Fibroblast of skin of right quadriceps (primary cell): ENCODE measurements at places on chromosomes 3 and 15.

- DNase-seq: no peak
These were observed 395.8 kb downstream of the NTRK3 start for GRCh38 chr15:87860743-87861142.

DNA sequence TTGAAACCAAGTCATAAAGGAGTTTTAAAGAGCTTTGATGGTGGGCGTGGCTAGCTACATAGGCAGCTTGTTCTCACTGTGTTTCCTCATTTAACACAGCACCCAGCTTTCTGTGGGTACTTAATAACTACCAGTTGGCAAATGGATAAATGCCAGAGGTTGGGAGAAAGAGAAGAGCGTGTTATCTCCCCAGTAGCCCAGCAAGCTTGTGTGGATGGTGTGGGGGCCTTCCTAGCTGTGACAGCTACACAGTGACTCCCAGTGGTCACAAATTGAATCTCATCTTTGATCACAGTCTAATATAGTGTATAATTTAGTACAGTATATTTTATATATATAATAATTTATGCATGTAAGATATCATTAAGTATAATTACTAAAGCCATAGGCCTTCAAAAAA, 984.1 kb downstream of the EPHA3 start:
- DNase-seq: peak; percentile 31

GRCh38 chr3:155370198-155370597, 76.7 kb upstream of the STRIT1 start:
- DNase-seq: no peak

GRCh38 chr15:98614681-98615080, 33.7 kb upstream of the IGF1R start:
- no peak for DNase-seq

GRCh38 chr3:115617591-115617990, 5.7 kb upstream of the GAP43 start:
- no peak for DNase-seq

DNA sequence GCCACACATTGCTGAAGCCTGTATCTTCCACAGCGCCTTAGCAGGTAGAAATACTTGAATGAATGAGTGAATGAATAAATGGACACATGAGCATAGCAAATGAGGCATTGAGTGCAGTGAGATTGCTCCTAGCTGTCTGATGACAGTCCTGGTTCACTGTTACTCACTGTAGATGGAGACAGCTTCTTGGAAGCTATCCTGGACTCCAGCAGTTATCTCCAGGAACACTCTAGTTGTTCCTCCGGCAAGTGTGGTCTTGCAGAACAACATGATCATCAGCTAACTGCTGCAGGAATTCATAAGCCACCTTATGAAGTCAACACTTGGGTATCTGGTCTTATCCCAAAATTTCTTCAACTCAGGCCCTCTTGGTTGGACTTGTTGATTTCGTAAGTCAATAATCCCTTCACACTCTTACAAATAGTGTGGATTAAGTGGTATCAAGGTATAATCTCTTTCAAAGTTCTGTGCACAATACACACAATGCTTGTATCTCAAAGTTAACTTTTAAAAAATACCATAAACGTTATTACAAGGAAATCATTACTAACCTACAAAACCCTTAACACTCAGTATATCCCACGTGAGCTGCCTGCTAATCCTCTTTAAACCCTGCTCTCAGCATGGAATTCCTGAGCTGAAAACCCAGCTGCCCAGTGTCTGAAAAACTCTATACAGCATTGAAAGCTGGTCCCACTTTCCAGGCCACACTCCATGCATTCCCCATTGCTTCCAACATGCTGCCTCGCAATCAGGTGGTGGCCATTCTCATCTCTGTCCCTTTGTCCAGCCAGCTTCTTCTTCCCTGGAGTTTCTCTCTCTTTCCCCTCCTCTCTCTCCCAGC, 14.4 kb upstream of the ZBTB38 start:
- DNase-seq: no peak

- no peak for DNase-seq
These were observed 10.5 kb upstream of the BLM start for GRCh38 chr15:90706394-90707327.

DNA sequence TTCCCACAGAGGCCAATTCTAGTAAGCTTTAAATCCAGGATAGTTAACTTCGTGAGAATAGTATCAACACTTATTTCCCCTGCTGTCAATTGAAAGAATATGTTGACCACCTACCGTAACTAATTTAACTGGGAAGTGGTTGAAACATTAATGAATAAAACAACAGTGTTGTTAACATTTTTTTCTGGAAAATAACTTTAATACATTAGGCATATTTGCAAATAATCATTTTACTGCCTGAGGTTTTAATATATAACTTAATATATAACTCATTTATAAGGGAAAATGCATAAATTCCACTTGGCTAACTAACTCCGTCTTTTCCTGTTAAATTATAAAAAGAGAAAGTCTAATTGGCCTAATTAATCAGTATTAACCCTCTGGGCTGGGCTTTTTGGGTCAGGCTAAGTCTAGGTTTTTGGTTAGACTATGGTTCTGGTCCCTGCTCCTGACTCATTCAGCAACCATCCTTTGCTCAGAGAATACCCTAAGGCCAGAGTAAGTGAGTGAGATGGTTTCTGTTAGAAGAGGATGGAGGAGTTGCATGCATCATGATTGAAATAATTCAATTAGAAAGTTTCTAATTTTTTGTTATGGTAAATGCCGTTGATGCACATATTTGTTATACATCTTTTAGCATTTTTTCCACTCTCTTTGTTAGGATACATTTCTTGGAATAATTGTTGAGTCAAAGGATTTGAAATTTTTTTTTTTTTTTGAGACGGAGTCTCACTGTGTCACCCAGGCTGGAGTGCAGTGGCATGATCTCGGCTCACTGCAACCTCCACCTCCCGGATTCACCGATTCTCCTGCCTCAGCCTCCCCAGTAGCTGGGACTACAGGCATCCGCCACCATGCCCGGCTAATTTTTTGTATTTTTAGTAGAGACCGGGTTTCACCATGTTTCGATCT, 10.8 kb upstream of the SKIL start:
- DNase-seq: peak; percentile 40

DNA sequence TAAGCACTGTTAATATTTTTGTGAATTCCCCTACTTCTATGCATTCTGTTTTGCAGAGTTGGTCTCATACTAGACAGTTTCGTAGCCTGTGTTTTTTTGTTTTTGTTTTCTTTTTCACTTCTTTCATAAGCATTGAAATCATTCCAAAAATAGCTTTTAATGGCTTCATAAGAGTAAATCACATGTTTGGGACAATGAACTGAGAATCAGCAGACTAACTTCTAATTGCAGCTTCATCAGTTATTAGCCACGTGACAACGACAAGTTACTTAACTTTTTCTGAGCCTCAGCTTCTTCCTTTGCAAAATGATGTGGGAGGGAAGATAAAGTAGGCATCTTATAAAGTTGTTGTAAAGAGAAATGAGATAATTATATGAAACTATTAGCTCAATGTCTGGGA, 124.8 kb downstream of the LIPC start:
- DNase-seq: no peak

DNA sequence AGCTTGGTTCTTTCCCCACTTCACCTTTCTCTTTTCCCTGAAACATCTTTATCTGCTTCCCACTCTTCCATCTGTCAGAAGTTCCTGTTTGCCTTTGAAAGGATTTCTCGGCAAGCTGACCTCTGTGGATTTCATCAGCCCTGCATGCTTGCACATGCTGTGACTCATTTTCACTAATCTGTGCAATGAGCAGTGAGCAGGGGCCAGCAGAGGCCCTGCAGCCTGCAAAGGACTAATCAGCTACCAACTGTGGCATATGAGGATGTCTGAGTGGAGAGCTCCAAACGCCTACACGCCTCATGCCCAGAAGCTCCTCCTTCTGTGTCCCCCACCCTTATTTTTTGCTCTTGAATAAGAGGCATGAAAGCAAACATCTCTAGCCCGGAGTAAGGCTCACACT, 333.0 kb upstream of the SEMA6D start:
- peak; percentile 93 for DNase-seq

DNA sequence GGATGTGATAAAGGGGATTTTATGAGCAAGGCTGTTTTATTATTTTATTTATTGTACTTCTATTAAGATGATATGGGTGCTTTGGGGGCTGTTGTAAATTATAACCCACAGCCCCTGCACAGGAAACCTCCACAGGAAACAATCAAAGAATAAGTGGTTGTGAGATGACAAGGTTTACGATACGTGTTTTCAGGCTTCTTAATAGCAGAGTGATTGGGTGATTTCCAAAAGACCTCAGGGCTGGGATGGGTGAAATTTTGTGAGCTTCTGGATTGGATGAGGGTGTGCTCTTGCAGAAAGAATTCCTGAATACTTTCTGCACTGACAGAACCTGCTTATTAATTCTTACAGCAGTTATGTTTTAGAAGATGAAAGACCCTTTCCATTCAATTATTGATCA, 21.4 kb downstream of the CHL1 start:
- no peak for DNase-seq

DNA sequence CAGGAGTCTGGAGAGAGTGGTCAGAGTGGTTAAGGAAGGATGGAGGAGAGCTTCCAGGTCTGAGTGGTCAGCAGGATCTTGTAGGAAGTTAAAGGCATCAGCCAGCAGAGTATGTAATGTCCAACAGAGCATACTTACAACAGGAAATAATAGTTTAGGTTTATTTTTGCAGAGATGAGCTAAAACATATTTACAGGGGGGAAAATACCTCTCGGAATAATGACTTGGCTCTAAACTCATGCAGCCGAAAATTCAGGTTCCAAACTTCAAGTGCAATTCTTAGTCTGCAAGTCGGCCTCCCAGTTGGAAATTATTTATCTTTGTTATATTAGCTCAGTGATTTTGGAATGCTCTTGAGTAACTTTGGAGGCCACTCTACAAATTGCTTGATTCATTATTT, 385.0 kb upstream of the C2CD4B start:
- DNase-seq: no peak

- DNase-seq: peak; percentile 41
These were observed 44.3 kb upstream of the UBE2E1 start for GRCh38 chr3:23761440-23761896.

DNA sequence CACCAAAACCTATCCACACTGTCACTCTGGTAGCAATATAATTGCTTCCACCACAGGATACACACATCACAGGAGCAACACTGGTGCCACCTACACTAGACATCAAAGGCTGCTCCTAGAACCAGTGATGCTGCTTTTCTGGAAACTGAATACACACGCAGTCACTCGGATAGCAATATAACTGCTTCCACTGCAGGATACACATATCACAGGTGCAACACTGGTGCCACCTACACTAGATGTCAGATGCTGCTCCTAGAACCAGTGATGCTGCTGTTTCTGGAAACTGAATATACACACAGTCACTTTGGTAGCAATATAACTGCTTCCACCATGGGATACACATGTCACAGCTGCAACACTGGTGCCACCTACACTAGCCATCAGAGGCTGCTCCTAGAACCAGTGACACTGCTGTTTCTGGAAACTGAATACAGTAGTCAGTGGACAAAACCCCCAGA, 6.9 kb upstream of the TNFSF10 start:
- DNase-seq: no peak

GRCh38 chr3:71376503-71376902, 207.0 kb downstream of the FOXP1 start:
- DNase-seq: no peak

DNA sequence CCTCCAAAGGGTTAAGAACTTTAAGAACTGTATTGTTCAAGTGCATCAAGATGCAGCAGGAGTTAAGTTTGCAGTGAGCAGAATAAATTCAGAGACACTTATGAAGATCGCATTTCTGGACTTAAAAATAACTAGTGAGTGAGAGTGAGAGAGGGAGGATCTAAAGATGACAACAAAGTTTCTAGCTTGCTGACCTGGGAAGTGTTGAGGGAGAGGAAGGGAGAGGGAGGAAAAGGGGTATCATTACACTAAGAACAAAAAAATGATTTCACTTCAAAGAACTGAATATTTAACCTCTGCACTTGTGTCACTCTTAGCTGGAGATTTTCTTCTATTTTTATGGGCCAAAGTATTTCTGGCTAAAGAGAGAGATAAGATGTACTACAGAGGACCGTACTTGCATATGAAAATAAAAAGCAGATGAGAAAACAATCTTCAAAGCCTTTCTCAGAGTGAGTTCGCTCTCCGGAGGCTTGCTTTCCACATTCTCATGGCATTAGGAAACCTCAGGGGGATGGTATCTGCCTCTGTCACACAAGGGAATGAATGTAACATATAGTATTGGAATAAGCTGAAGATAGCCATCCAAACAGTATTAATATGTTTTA, 91.4 kb upstream of the TJP1 start:
- DNase-seq: peak; percentile 73

DNA sequence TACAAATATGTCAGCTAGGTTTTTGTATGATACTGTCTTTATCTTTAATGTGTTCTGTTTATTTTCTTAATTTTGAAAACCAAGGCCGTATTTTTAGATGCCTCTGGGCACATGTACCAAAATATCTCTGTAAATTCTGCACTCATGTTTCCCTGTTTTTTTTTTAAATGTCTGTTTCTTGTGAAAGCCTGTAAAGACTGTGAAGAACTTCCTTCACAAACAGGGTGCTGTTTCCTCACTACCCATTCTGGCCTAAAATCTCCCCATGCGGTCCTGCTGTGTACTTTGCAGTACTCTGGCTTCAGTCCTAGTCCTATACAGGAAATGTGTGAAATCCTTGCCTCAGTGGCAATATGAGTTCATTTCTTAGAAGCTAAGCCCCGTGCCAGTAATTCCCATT, 133.4 kb upstream of the ZBTB20 start:
- no peak for DNase-seq

DNA sequence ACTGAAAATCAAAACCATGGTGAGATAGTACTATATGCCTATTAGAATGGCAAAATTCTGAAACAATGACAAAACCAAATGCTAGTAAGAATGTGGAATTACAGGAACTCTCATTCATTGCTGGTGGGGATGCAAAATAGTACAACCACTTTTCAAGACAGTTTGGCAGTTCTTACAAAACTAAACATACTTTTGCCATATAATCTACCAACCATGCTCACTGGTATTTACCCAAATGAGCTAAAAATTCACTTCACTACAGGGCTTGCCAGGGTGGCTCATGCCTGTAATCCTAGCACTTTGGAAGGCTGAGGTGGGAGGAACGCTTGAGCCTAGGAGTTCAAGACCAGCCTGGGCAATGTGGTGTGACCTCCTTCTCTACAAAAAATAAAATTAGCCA, 40.0 kb downstream of the MYO9A start:
- no peak for DNase-seq

GRCh38 chr3:107065094-107065861, 312.0 kb upstream of the CCDC54 start:
- DNase-seq: no peak

GRCh38 chr3:18512007-18512406, 86.9 kb upstream of the SATB1 start:
- DNase-seq: no peak

DNA sequence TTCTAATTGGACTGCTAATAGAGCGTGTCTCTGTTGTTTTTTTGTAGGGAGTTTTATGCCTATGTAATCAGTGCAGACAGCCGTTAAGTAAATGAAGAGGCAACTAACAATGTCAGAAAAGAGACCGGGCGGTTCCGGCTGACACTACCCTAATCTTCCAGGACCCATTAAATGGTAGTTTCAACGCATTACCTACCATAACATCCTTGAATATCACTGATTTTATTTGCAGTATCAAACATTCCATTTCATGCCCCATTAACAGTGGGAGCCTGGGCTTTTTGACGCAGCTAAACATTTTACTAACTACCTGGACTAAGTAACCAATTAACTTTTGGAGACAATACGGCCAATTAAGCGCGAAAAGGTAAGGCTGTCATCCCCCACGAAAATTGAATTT, 832.9 kb upstream of the NR2F2 start:
- no peak for DNase-seq

- DNase-seq: no peak
These were observed 298.0 kb upstream of the PROK2 start for GRCh38 chr3:72082776-72083462.

GRCh38 chr3:63150880-63151279, 127.2 kb upstream of the SYNPR start:
- DNase-seq: no peak

GRCh38 chr3:40980467-40980866, 218.8 kb upstream of the CTNNB1 start:
- DNase-seq: no peak
